Stimulated activated CD4-positive, alpha-beta T cell treated with anti-CD3 and anti-CD28 coated beads, Interleukin-4, amount 100 ng/mL, for 4 hours (primary cell): ENCODE measurements at places on chromosomes 6 and 20.

DNA sequence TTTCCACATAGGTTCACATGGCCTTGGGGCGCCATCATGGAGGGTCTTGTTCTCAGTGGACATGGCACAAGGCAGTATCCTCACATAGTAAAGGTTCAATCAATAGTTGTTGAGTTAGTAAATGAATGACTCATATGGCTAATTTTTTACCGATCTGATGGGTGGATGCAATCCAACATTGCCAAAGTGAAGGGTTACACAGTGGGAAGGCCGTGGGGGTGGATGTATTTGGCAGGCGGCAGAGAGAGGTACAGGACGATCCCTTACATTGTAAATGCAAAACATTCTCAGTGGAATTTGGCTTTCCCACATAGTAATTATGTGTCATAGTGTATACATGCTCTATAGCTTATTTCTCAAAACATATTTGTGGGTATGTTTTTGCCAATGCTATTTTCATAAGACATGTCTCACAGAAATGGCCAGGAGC is 21.0 kb upstream of the PDE7B start:
- no peak for DNase-seq

GRCh38 chr6:157659536-157660271 is 163.3 kb upstream of the SNX9 start:
- no peak for DNase-seq

- DNase-seq, result no peak
Measured at GRCh38 chr6:45253453-45253852, 74.7 kb upstream of the RUNX2 start.

DNA sequence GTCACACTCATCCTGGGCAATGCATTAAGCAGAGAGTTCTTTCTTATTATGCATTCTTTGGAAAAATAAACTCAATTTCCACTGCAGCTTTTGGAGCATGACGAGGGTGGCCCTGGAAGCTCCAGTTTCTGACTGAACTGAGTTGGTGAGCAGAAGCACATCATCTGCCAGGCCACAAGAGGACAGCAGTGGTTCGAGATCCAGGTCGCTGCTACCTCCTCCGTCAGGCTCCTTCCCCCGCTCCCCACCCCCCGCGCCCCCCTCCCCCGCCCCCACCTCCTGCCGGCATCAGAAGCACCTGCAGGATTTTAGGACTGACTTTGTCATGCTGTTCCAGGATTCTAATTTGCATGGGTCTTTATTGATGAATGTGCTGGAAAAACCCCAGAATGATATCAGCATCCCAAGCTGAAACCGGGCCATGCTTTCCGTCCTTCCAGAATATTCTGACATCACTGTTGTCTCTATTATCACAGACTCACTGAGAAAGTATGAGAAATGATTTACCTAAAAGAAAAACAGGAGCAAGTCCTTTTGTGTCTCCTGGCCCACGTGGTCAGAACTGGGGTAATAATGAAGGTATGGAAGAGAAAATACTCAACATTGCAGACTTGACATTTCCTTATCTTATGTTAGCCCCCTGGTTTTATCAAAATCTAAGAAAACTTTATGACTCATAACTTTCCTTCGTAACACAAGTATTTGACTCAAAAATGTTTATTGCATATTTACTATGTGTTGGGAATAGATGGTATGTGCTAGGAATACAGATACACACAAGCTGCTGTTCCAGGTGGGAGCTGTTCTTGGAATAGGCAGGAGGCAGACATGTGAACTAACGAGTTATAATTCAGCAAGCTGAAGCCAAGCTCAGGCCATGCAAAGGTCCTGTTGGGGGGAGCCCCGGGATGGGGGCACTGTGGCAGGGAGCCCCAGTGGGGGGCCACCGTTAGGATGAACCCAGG is 220.2 kb upstream of the EXOC2 start:
- DNase-seq, result no peak

DNA sequence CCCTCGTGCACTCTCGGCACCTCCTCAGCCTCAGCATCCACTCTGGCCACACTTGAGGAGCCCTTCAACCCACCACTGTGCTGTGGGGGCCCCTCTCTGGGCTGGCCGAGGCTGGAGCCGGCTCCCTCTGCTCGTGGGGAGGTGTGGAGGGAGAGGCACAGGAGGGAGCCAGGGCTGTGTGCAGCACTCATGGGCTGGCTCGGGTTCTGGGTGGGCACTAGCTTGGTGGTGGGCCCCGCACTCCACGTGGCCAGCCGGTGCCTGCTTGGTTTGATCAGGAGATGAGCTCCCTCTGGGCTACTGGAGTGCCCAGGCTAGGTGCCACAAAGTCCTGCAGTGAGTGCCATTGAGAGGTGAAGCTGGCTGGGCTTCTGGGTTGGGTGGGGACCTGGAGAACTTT is 949.4 kb upstream of the GJE1 start:
- no peak for DNase-seq

DNA sequence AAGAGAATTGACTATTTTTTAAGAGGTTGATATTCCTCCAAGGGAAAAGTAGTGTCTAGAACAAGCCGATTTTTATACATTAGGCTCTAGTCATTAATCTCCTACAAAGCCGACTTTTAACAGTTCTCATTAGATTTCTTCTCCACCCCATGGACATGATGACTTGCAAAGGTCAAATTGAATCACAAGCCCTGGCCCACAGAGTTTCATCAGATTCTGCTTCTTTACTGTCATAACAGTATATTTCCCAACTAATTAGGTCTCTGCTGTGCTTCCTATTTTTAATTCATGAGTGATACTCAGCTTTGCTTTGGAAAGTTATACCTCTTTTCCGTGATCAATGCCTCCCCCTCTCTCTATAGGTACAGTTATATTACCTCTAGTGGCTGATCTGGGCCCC is 90.6 kb upstream of the ADGRB3 start:
- no peak for DNase-seq
